ENCODE measurements at places on chromosomes 13 and 19. TPM values are rescaled to one million over a fixed set of nuclear protein-coding genes. Genes with fewer than 3 reads are reported as not detected.

The MCEMP1 gene
- total RNA-seq = not detected

The PNMA8B gene
- 1.1 TPM for total RNA-seq

The PPM1N gene
- 0.61 TPM for total RNA-seq

The FBXO17 gene
- 28.4 TPM for total RNA-seq

The GDF15 gene
- total RNA-seq = 4.9 TPM

The ZNF254 gene
- total RNA-seq = 13.3 TPM

The FFAR3 gene
- total RNA-seq = not detected

The ZNF677 gene
- 29.4 TPM for total RNA-seq

The ZNF132 gene
- total RNA-seq = 9.4 TPM

The FBXW9 gene
- total RNA-seq = 12.3 TPM

The CABP5 gene
- not detected for total RNA-seq

The UNC13A gene
- total RNA-seq = 0.16 TPM

The CD33 gene
- total RNA-seq = not detected

The CCDC8 gene
- total RNA-seq = 12.8 TPM
